Colonic mucosa (tissue), 4 donors: ENCODE measurements at places on chromosomes 4 and X.

GRCh38 chr4:165299399-165300060 is 27.9 kb upstream of the MSMO1 start:
- DNase-seq, result no peak

GRCh38 chr4:91984466-91984865 is 319.3 kb upstream of the GRID2 start:
- no peak for DNase-seq

GRCh38 chr4:148345509-148345908 is 96.7 kb downstream of the NR3C2 start:
- DNase-seq, result no peak

- DNase-seq, result no peak
These were observed 236.6 kb downstream of the RASL11B start for GRCh38 chr4:53098681-53099121.

- DNase-seq, result no peak
These were observed 6.1 kb upstream of the SPON2 start for GRCh38 chr4:1178300-1179088.
